MM.1S (cell line): ENCODE measurements at places on chromosomes 2 and 18.

- DNase-seq: no peak
Observed at GRCh38 chr2:134453476-134453875, 199.6 kb downstream of the MGAT5 start.

DNA sequence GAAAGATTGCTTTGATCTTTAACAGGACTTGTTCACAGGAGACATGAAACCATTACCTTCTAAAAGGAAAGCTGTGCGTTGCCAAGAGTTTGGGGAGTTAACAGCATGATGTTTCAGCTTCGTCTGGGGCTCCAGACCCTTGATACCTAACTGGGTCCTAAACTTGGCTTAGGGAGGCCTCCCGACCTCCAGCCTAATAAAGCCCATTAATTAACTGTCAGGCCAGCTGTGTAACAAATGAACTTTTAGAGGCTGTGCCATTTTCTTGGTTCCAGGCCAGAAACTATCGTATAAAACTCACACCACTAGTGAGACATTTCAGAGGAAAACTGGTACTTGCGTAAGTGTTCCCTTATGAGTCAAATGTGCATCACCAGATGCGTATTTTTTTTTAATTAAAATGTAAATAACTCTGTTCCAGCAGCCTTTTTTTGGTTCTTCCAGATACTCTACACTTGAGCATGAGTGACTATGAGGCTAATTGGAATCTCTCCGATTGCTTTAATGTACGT lies 236.5 kb downstream of the BCL2 start:
- no peak for DNase-seq

- no peak for DNase-seq
Observed at GRCh38 chr18:35141077-35141476, 99.8 kb upstream of the ZNF397 start.

- no peak for DNase-seq
Observed at GRCh38 chr2:172855588-172855987, 119.9 kb downstream of the RAPGEF4 start.

DNA sequence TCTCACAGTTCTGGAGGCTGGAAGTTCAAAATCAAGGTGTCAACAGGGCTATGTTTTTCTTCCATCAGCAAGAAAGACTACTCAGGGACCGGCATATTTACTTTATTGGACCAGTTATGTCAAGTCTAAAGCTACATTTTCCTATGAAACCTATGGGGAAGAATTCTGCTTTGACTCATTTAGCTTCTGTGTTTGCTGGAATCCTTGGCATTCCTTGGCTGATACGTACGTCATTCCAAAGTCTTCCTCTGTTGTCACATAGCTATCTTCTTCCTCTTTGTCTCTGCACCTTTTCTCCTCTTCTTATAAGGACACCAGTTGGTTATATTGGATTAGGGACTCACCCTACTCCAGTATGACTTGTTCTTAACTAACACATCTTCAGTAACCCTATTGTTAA lies 137.4 kb upstream of the FBXO11 start:
- DNase-seq: no peak

DNA sequence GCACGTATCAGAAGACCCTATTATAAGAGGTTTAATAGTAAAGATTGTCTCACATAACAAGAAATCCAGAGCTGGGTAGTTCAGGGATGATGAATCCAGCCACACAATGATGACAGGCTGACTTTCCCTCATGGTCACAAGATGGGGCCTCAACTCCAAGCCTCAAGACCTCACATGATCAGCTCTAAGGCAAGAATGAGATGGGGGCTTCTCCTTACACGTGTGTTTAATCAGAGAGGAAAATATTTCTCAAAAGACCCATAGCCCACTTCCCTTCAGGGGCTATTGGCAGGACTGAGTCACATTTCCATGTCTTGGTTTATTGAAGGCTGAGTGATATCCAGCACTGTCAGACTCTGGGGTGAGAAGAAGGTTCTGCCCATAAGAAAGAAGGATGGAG lies 100.2 kb upstream of the FOSL2 start:
- DNase-seq: no peak

GRCh38 chr2:227617316-227618230 lies at the start of gene SCYGR4:
Gene SCYGR4, plus strand, starts transcription at chr2:227617498. Its CDS starts 0 bp downstream, at chr2:227617498.
- no peak for DNase-seq

- DNase-seq: no peak
Observed at GRCh38 chr2:226692521-226693126, 107.0 kb downstream of the IRS1 start.
